ENCODE measurements at places on chromosomes 13 and 19.

- DNase-seq: peak; percentile 50
Measured at GRCh38 chr19:53879140-53880081, 2.6 kb upstream of the PRKCG start.

- DNase-seq: no peak
Measured at GRCh38 chr19:32269831-32270230, 75.6 kb upstream of the ZNF507 start.

DNA sequence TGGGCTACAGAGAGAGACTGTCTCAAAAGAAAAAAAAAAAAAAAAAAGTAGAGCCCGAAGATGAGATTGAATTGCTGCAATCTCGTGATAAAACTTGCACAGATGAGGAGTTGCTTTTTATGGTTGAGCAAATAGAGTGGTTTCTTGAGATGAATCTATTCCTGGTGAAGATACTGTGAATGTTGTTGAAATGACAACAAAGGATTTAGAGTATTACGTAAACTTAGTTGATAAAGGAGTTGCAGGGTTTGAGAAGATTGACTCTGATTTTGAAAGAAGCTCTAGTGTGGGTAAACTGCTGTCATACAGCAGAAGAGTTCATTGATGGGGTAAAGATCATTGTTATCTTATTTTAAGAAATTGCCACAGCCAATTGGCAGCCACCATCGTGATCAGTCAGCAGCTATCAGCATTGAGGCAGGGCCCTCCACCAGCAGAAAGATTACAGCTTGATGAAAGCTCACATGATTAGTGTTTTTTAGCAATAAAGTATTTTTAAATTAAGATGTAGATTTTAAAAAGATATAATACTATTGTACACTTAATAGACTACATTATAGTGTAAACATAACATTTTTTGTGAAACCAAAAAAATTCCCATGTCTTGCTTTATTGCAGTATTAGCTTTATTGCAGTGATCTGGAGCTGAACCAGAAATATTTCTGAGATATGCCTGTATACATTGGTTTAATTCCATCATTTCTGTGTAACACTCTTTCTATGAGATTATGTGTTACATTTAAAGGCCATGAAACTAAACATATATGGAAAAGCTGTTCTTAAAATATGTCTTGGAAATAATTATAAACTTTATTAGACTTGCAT lies 43.1 kb downstream of the ZMYM2 start:
- no peak for DNase-seq

- no peak for DNase-seq
Measured at GRCh38 chr19:12994701-12995595, at the start of gene NFIX. TSS of gene NFIX (plus strand) at chr19:12995475. CDS start at chr19:12995838, 363 bp downstream.

GRCh38 chr13:21657538-21657937 lies 13.3 kb upstream of the FGF9 start:
- DNase-seq: no peak

- DNase-seq: no peak
Measured at GRCh38 chr13:69028936-69029335, 1078.7 kb upstream of the ATXN8OS start.

GRCh38 chr13:86856991-86857390 lies 814.2 kb upstream of the SLITRK5 start:
- no peak for DNase-seq

GRCh38 chr13:74128156-74128767 lies 5.9 kb downstream of the KLF12 start:
- DNase-seq: no peak

GRCh38 chr19:9413240-9413954 lies 22.0 kb downstream of the ZNF266 start:
- DNase-seq: no peak

- DNase-seq: no peak
Measured at GRCh38 chr19:12800466-12800770, 1.2 kb downstream of the PRDX2 start.

- no peak for DNase-seq
Measured at GRCh38 chr19:48338253-48338755, 13.0 kb downstream of the EMP3 start.

- no peak for DNase-seq
Measured at GRCh38 chr19:35812220-35813042, at the start of gene PRODH2. TSS of gene PRODH2 (minus strand) at chr19:35812845. CDS start at chr19:35812805, 40 bp downstream.
